Stimulated activated CD8-positive, alpha-beta memory T cell treated with anti-CD3 and anti-CD28 coated beads, Interleukin-7, amount 100 ng/mL, for 1 hour (primary cell): ENCODE measurements at places on chromosomes 2 and 18.

DNA sequence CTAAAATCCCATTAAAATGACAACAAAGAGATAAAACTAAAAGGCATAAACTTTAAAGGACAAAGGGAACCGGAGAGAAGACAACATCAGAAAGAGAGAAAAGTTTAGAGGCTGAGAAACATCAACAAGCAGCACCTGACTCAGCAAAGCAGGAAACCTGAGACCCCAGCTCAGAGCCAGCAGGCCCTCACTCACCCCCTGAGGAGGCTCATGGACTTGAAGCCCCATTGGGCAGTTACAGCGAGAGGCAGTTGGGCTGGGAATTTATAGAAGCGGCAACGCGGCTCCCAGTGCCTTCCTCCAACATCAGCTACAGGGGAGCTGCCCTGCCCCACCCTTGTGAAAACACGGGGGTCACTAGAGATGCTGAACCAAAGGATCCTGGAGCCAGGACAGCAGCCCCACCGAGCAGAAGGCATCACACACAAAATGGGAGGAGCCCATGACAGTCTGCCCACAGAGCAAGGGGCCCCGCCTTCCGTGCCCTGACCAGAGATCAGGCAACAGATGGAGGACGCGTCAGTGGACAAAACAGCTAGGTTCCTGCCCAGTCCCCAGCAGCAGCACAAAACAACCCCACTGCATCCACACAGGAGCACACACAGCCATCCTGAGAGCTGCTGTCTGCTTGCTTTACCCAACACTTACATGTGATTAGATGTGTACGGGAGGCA lies 52.7 kb downstream of the CMPK2 start:
- DNase-seq: no peak

DNA sequence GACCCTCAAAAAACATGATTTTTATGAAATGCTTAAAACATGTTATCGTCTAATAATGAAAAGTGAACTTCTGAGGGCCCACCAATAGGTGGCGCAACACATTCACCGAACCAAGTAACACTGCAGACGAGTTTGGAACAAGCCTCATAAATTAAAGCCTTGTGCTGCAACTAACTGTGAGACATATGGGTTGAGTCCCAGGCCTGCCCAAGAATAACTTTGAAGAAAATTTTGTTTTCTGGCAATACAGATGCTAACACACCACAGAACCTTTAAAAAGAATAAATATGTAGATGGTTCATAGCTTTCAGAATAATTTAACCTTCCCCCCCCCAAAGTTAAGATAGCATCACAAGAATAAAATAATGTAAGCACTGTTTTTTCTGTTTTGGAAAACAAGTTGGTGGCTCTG lies 285.9 kb downstream of the RNF144A start:
- DNase-seq: peak; percentile 27

DNA sequence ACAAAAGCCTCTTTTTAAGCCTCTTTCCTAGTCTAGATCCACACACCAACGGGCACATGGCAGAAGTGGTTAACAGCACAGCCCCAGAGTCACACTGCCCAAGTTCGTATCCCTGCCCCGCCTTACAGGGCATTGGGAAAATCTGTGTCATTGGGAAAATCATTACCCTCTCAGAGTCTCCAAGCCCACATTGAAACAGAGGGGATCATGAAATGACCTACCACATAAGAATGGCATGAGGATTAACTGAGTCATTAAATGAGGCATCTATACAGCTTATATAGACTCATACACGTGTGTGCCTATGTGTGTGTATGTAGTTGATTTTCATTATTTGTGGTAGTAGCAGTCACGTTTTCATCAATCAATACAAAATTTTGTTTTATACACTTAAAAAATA lies 469.0 kb upstream of the POU3F3 start:
- no peak for DNase-seq

DNA sequence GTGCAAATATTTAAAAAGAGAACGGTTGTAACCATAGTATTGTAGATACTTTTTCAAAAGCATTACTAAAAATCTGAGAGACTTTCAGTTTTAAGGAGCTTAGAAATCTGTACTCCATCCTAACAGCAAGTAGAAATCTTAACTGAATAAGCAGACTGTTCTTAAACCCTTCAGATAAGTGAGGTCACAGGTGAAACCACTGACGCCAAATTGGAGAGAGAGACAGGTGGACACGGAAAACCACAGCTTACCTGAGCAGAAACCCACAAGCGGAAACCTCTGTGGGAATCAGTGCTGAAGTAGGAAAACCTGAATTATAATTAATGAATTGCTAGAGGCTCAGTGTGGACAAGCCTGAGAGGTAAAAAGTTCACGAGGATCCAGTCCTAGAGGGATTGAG lies 959.4 kb upstream of the CELF4 start:
- DNase-seq: no peak

DNA sequence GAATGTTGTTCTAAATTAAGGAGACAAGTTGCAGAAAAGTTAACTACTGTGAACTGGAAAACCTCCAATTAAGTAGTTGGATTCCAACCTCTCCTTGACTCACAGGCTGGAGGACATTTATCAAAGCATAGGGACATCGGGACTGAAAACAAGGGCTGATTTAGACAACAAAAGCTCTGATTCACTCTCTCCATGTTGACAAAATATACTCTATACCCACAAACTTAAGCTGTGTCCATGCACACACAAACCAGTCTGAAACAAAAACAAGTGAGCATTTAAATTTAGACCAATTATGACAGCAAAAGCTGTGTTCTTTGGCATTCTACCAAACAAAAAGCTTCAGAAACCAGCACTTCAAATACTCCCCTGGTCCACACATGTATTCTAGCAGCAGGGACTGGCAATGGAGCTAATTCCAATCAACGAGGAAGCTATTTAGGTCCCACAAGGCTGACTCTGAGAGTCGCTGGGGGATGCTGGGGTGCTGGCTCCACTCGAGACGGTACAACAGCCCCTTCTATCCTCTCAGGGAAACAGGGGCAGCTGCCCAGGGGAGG lies 71.4 kb downstream of the NXPH2 start:
- DNase-seq: no peak

GRCh38 chr2:202307690-202308089 lies 42.1 kb downstream of the NOP58 start:
- no peak for DNase-seq

DNA sequence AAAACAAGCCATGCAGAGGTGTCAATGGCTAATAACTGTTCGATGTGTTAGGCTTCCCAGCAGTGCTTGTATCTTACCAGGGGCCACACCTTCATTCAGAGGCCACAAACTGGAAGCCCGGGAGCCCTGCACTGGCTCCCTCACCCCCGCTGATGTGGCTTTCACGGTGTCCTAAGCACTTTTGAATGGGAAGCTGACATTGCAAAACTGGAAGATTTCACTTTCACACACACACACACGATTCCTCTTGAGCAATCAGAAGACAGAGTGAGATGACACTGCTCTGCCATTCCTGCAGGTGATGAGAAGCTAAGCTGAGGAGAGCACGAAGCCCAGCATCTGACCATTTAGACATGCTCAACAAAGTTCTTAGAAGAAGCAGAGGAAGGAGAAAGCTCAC lies 8.6 kb upstream of the ZNF407 start:
- DNase-seq: no peak

GRCh38 chr2:37802899-37803379 lies 122.1 kb upstream of the RMDN2 start:
- no peak for DNase-seq

GRCh38 chr2:120224735-120225548 lies 1.7 kb upstream of the TMEM185B start:
- DNase-seq: no peak

- peak; percentile 38 for DNase-seq
Observed at GRCh38 chr2:230793572-230794359, 71.0 kb upstream of the ITM2C start.

- no peak for DNase-seq
Observed at GRCh38 chr2:225842939-225843338, 443.4 kb downstream of the NYAP2 start.

DNA sequence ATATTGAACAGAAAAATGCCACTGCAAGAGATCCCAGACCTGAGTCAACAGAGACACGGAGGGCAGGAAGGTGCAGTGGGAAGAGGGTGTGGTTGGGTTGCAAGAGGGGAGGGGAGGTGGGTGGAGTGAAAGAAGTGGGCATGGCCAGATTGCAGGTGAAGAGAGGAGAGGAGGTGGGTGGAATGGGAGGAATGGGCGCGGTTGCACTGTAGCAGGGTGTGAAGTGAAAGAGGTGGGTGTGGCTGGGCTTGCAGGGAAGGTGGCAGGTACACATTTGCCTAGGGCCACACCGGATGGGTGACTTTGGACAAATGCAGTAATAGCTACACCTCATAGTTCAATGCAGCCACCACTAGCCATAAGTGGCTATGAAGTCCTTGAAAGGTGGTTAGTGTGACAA lies 71.1 kb downstream of the DOCK10 start:
- no peak for DNase-seq

- DNase-seq: no peak
Observed at GRCh38 chr18:45540125-45540524, 75.2 kb upstream of the SLC14A2 start.

GRCh38 chr2:23292024-23292423 lies 93.0 kb upstream of the KLHL29 start:
- no peak for DNase-seq

DNA sequence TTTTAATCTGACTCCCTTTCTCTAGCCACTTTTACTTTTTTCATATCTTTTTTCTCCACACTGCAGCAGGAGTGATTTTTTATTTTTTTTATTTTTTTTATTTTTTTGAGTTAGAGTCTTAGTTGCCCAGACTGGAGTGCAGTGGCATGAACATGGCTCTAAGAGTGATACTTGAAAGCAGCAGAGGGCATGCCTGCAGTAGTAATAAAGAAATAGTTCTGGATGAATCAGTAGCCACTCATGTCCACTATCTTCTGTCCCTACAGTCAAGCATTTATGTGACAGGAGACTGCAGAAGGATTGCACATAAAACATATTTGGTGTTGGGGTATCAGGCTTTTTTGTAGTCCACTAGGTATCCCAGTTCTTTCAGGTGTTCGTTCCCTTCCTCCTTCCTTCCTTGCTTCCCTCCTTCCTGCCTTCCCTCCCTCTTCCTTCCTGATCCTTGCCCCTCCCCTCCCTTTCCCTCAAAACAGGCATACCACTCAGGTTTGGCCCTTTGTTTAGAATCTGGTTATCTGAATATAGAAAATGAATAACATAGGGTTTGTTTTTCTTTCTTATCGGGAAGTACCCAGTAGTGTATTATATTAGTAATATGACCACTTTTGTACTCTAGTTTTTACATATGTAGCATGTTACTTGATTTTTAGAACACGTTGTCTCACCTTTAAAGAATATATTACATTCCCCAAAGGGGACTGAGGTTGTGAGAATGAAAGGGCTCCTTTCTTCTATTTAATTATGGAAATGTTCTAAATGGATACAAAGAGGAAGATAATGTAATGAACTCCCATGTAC lies 23.5 kb downstream of the MIB1 start:
- DNase-seq: no peak

- no peak for DNase-seq
Observed at GRCh38 chr2:239143858-239144712, 256.7 kb downstream of the HDAC4 start.

- no peak for DNase-seq
Observed at GRCh38 chr2:233385489-233386044, 31.3 kb downstream of the DGKD start.

DNA sequence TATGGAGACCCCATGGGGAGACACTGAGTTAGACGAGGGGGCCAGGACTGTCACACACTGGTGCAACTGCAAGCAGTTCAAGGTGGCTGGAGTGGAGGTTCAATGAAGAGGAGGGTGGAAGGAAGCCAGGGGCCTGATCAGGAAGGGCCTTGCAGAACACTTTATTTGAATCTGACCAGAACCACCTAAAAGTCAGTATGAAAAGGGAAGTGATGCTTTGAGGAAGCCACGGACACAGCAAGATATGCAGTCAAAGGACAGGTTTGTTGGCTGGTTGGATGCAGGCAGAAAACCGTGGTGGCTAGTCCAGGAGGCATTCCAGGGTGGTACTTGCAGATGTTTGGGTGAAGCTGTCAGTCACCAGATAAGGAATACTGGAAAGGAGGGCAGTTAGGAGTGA lies 3.5 kb upstream of the FAM124B start:
- DNase-seq: no peak

GRCh38 chr2:211455216-211455841 lies 898.9 kb downstream of the CPS1 start:
- no peak for DNase-seq

- DNase-seq: no peak
Observed at GRCh38 chr2:95734976-95735890, 143.4 kb downstream of the TRIM43 start.

GRCh38 chr2:58186501-58186900 lies 54.6 kb downstream of the FANCL start:
- no peak for DNase-seq

GRCh38 chr2:102915128-102915527 lies 153.3 kb downstream of the TMEM182 start:
- no peak for DNase-seq

- DNase-seq: no peak
Observed at GRCh38 chr2:216633616-216634369, 573 bp downstream of the IGFBP2 start.

- DNase-seq: no peak
Observed at GRCh38 chr2:57368190-57368589, 678.4 kb upstream of the VRK2 start.

GRCh38 chr2:36509075-36509474 lies 88.9 kb downstream of the FEZ2 start:
- no peak for DNase-seq

DNA sequence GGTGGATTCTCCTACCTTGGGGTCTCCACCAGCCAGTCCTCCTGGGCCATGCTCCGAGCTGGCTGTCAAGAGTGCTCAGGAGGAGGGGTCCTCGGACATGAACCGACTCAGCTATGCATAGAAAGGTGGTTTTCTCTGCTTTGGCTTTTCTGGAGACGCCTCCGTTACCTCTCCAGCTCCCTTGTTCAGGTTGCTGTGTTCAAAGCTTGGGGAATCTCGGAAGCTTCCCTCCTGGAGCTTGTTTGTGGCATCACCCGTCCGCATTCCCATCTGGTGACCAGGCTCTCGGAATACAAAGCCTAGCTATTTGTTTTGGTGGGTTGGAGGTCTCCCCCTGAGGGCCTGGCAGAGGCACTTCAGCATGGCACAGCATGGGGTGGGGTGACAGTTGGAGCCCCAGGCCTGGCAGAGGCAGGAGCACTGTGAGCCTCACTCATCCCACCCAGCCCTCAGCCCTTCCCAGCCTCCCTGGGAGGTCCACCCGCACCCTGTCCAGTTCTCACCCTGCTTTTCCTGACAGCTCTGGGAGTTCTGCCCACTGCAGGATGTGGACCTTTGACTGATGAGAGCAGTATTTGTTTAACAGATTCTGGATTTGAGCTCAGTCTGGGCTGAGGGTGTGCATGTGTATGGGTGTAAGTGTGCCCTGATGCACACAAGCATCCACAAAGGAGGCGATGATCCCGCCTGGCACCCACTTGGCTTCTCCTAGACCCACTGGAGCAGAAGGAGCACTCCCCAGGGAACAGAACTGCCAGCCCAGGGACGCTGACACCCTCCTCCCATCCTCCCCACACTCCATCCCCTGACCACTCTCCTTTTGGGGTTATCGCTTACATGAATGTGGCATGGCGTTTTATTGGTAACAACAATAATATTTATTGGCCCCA lies 107.3 kb upstream of the HS6ST1 start:
- DNase-seq: no peak

- no peak for DNase-seq
Observed at GRCh38 chr2:191051825-191052778, 38.1 kb upstream of the STAT1 start.
